NCI-H1105 treated with DMSO at 0.1 percent for 48 hours (cell line): ENCODE measurements at places on chromosomes 1 and 21.

- DNase-seq, result no peak
Observed at GRCh38 chr1:213276236-213276635, 225.2 kb downstream of the RPS6KC1 start.

DNA sequence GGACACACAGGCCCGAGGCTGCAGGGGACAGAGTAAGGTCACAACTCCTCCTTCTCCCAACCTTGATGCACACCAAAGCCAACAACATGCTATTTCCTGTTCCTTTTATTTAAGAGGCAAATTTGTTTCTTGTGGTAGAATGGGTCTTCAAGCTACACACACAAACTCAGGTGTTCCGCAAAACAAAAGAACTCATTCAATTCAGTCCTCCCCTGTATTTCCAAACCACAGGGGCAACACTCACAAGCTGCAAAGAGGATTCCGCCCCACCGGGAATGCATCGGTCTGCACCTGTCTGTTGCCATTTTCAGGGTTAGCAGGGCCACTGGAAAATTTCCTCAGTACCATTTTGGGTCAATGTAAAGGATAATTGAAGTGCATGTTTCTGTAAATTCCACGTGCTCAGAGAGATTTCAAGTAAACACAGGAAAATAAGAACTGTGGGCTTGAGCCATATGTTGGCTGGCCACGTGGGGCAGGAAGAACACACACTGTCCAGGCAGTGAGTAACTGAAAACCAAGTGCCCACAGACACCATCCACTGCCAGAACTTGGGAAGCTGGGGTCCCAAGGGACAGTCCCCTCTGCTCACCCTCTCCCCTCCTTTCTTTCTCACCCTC, 145.2 kb upstream of the ERG start:
- no peak for DNase-seq

- DNase-seq, result no peak
Observed at GRCh38 chr1:26702680-26703038, 6.8 kb downstream of the ARID1A start.

GRCh38 chr1:40853885-40854170, 8.3 kb downstream of the CITED4 start:
- DNase-seq, result no peak

DNA sequence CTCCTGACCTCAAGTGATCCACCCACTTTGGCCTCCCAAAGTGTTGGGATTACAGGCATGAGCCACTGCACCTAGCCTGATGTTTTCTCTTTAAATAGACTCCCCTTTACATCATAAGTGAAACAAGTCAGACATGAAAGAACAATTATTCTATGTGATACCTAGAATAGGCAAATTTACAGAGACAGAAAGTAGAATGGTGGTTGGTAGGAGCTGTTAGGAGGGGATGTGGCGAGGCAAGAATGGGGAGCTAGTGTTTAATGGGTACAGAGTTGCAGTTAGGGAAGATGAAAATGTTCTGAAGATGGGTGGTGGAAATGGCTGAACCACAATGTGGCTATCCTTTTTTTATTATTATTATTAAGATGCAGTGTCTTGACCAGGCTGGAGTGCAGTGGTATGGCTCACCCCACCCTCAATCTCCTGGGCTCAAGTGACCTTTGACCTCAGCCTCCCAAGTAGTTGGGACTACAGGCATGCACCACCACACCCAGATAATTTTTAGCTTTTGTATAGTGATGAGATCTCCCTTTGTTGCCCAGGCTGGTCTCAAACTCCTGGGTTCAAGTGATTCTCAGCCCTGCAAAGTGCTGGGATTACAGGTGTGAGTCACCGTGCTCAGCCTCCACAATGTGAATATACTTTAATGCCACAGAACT, 28.4 kb downstream of the ELF3 start:
- no peak for DNase-seq

GRCh38 chr1:178107823-178108222, 13.9 kb downstream of the RASAL2 start:
- DNase-seq, result no peak

GRCh38 chr1:43962324-43962723, 7.5 kb upstream of the DPH2 start:
- no peak for DNase-seq

- DNase-seq, result peak; percentile 22
Observed at GRCh38 chr1:58968360-58968952, 184.6 kb upstream of the JUN start.

DNA sequence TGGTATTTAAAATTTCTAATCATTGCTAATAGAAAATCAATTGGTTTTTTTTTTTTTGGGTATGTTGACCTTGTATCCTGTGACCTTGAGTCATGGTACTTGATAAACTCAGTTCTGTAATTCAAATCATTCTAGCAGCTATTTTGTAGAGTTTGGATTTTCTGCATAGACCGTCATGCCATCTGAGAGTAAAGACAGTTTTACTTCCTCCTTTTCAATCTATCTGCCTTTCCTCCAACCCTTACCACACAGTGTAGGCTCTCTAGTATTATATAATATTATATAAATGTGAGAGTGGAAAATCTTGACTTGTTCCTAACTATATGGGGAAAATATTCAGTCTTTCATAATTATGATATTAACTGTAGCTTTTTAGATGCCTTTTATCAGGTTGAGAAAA, 7.0 kb downstream of the TDRD5 start:
- DNase-seq, result no peak

- DNase-seq, result no peak
Observed at GRCh38 chr1:118300808-118301207, 115.8 kb upstream of the SPAG17 start.

DNA sequence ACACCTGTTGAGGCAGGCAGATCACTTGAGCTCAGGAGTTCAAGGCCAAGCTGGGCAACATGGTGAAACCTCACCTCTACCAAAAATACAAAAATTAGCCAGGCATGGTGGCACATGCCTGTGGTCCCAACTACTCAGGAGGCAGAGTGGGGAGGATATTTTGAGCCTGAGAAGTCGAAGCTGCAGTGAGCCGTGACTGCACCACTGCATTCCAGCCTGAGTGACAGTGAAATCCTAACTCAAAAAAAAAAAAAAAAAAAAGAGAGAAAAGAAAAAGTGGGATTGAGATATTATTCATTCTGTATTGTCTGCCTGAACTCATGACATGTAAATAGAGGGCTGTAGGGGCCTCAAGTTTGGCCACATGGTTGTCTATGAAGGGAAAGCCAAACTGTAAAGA, 37.3 kb downstream of the WNT2B start:
- no peak for DNase-seq

DNA sequence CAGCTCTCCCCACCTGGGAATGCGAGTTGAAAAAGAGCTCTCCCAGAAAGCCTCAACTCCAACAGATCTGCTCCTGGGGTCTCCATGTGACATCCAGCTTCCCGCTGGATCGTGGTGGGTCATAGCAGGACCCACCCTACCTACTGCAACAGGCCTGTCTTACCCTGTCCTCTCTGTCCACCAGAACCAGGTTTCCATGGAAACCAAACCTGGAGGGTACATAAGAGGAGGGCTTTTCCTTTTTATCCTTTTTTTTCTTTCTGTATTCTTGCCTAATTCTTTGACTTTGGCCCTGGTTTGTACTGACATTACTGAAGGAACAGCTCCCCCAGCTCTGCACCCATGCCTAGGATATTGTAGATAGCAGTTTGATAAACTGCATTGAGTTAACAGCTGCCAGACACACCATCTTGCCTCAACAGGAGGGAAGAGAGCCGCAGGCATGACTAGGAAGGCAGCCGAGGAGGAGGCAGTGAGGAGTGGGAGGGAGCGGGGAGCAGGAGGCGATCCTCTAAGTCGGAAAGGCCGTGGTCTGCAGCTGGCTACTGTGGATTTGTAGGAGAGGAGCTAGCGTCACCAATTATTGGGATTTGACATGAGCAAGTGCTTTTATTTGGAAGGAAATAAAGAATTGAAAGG, 9.7 kb upstream of the FMOD start:
- no peak for DNase-seq

DNA sequence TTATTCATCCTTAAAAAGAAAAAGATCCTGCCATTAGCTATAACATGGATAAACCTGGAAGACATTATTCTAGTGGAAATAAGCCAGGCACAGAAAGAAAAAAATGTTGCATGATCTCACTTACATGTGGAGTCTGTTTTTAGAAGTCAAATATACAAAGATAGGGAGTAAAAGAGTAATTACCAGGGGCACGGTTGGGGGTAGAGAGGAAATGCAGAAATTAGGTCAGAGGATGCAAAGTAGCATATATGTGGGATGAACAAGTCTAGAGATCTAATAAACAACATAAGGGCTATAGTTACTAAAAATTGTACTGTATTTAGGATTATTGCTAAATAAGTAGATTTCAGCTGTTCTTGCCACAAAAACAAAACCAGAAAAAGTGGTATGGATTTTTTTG, 61.4 kb upstream of the CD53 start:
- no peak for DNase-seq

DNA sequence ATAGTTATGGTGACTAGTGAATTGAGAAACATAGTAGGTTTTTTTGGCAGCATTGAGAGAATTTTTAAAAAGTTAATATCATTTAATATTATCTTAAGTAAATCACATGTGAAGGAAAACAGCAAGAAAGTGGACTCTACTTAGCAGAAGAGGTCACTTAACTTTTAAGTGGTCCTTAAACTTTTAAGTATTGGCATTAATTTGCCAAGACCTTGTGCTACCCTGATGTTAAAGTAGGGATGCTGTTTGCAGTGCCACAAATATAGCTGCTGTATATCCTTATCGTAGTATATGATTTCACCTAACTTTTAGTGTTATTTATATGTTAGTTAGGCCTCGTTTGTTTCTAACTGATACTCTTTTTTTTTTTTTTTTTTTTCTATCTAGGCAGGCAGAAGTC, 40.2 kb downstream of the SMG7 start:
- no peak for DNase-seq

DNA sequence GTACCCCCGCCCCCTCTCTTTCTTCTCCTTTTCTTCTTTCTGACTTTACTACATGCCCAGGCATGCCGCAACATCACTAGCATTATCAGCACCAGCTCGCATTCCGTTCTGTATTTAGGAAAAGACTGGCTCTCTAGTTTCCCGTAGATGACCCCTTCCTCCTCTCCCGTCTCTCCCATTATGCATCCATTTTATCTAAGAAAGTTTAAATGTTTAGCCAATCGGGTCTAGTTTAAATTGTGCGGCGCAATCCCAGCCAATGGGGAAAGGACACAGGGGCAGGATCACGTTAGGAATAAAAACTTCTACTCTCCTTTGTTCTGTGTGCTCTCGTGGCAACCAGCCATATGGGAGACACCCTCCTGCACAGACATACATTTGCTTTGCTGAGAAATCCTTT, 2.3 kb upstream of the KRTAP10-7 start:
- DNase-seq, result no peak

- DNase-seq, result peak; percentile 2
Observed at GRCh38 chr1:236143104-236143948, 987 bp downstream of the GPR137B start.

- DNase-seq, result no peak
Observed at GRCh38 chr1:40394491-40395172, 21.1 kb downstream of the SMAP2 start.

DNA sequence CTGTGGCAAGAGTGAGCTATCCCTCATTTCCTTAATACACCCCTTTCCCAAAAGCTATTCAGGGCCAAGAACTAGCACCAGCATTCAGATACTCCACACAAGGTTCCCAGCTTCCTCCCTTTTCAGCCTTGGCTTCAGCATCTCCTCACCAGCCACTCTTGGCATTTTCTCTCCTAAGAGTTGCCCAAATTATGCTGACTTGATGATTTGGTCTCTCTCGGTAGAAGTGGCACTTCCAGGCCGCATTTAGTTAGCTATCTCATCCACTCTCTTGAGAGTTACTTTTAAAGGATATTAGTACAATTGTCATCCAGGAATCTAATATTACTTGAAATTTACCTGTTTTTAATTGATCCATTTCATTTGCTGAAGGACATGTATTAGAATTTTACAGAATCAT, 199.0 kb upstream of the DMRTA2 start:
- DNase-seq, result no peak

DNA sequence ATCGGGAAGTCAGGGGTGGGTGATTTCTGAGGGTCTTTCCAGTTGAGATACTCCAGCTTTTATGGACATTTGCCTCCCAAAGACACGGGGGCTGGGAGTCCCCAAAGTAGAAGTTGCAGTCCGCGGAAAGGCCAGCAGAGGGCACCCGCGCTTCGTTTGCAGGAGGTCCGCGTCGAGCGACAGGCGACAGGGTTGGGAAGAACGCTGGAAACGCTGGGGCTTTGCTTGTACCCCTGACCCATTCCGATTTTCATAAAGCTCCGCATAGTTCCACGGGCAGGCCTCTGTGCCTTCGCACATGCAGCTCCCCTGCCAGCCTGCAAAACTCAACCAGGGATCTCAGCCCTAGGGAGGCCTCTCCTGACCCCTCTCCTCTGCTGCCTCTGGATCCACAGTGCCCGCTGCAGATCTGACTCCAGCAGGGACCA, 44.2 kb upstream of the LAPTM5 start:
- peak; percentile 63 for DNase-seq

GRCh38 chr1:241424480-241424971, 67.5 kb upstream of the RGS7 start:
- no peak for DNase-seq

DNA sequence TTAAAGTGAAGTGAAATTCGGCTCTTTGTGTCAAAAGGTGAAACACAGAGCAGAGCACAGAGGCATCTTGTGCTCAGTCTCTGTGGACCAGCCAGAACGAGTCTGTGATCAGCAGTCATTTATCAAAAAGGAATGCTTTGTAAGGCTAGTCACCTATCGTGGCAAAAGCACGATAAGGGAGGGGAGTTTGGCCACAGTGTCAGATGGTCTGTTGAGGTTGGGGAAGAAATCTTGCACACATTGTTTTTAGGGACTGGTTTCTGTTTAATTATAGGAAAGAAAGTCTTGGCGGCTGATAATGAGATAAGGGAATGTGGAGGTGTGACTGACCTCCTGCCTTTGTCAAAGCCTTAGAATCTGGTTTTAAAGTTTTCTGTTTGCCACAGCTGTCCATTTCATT, 58.2 kb upstream of the KIAA1614 start:
- no peak for DNase-seq

DNA sequence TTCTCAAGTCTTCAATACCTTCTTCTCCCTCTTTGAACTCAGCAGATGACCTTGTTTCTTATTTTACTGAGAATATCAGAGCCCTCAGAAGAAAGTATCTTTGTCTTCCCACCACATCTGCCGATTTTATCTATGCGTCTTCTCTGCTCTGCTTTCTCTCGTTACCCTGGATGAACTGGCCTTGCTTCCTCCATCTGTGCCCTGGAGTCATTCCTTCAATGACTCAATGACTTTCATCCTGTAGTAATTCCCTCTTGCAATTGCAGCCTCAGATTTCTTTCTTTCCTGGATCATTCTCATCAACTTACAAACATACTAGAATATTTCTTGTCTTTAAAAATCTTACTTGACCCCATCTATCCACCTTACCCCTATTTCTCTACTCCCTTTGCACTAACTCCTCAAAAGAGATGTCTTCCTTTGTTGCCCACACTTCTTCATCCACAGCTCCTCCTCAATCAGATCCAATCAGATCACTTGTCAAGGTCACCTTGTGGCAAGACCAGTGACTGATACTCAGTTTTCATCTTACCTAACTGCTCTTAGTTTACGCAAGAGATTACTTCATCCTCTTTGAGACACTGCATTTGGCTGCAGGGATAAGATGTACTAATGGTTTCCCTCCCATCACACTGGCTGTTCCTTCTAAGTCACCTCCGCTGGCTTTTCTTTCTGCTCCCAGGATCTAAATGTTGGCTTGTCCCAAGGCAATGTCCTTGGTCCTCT, 8.2 kb upstream of the TGFBR3 start:
- DNase-seq, result no peak

- DNase-seq, result peak; percentile 74
Observed at GRCh38 chr1:94927405-94928175, 680 bp upstream of the CNN3 start.
